ENCODE measurements at places on chromosomes 7 and 10.

DNA sequence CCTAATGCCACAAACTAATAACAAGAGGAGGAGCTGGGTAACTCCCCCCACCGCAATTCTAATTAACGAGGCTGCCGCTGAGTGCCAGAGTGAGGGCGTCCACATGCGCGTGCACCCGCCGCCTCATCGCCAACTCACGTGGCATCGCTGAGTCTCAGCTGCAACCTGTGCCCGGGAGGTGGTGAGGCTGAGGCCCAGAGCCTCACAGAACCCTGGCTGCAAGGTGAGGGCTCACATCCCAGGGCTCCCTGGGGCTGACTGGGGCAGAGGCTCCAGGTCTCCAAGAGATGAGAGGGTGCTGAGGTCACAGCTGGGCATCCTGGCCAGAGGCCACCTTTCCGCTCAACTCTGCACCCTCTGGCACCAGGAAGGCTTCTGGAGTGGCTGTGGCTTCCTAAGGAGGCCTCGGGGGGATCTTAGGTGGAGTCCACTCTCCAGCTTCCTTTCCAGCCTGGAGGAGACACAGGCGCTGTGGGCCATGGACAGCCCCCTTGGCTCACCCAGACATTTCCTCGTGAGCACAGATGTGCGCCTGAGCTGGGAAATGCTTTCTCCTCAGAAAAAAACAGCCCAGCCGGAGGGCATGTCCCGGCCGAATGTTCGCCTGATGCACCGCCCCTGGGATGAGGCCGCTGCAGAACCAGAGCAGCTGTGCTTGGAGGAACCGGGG, 242.6 kb downstream of the MAD1L1 start:
- no peak for DNase-seq

DNA sequence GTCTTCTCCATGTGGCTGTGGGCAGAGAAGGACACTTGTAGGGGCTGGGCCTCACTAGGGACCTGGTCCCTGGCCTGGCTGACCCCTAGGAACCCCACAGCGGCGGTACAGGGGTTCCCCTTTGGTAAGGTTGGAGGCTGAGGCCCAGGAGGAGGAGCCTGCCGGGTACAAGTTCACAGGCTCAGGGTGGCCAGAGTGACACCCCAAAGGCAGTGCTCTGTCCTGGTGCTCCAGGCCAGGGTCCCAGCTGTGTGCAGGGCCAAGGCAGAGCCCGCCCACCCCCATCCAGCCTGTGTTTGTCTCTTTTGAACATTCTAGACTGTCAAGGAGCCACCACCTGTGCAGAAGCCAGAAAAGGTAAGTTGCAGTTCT, 23.3 kb downstream of the ANTXRL start:
- DNase-seq: no peak

DNA sequence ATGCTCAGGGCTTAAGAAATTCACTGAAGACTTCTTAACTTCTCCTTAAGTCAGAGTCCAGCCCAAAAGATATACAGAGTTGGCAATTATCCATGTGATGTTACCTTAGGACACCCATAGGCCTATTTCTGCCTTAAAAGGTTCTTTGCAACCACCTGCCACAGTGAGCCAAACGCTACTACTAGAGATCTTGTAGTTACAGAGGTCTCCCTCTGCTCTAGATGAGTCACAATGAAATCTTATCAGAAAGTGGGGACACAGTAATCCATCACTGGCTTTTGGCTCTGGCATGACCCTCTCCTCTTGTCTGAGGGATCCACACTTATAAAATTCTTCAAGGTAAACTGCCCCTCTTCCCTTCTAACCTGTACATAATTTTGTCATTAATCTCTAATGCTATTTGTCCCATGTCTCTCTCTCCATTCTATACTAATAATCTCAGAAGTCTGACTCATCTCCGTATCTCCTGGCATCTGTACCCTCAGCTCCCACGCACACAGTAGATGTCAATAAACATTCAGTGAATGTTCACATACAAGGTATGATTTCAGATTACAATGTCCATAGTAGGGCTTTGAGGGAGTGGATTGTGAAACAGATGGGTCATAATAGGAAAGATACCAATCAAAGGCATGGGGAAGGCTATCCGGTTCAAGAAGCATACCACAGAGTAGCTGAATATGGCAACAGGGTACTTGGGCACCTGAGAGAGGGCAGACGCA, 112.1 kb downstream of the SGMS1 start:
- no peak for DNase-seq

GRCh38 chr7:22115689-22116088, 170.0 kb upstream of the CDCA7L start:
- DNase-seq: no peak

DNA sequence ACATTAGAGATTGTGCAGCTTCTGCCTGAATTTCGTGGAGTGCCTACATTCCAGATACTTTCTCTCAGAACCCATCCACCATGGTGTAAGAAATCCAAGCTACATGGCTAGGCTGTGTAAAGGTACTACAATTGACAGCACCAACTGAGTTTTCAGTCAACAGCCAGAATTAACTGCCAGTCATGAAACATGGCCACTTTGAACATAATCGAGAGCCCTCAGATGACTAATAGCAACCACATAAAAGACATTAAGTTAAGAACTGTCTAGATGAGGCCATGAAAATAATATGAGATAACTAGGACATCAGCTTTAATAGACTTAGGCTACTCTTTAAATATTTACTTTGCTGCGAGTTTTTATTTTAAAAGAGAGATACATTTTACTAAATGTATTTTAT, 1106.8 kb upstream of the LRRTM3 start:
- DNase-seq: no peak

DNA sequence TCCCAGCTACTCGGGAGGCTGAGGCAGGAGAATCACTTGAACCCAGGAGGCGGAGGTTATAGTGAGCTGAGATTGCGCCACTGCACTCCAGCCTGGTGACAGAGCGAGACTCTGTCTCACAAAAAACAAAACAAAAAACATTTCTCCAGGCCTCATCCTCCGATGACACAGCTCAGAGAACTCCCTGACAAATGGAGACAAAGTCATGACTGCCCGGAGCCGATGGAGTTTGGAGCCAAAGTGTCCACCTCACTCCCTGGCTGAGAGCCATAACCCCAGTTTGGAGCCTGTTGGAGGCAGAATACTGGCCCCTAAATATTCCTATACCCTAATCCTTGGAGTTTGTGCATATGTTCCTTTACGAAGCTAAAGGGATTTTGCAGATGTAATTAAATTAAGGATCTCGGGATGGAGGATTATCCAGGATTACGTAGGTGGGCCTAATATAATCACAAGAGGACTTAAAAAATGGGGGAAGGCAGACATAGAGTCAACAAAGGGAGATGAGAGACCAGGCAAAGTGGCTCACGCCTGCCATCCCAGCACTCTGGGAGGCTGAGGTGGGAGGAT, 22.7 kb downstream of the SSC4D start:
- DNase-seq: no peak

GRCh38 chr7:143394777-143395176, 13.6 kb downstream of the ZYX start:
- DNase-seq: no peak

- no peak for DNase-seq
Observed at GRCh38 chr7:26195867-26196657, 4.5 kb downstream of the HNRNPA2B1 start.

- peak; percentile 10 for DNase-seq
Observed at GRCh38 chr10:129899276-129900130, 64.6 kb downstream of the EBF3 start.

DNA sequence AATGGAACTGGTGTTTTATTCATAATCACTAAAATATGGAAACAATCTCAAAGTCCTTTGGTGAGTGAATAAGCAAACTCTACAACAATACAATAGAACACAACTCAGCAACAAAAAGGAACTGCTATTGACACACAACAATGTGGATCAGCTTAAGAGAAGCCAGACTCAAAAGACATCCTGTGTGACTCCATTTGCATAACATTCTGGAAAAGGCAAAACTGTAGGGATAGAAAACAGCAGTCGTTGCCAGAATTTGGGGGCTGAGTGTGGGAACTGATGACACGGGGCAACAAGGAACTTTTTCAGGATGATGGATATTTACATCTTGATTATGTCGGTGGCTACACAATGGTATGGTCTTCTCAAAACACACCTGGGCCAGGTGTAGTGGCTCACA, 32.4 kb upstream of the SVIL start:
- no peak for DNase-seq

DNA sequence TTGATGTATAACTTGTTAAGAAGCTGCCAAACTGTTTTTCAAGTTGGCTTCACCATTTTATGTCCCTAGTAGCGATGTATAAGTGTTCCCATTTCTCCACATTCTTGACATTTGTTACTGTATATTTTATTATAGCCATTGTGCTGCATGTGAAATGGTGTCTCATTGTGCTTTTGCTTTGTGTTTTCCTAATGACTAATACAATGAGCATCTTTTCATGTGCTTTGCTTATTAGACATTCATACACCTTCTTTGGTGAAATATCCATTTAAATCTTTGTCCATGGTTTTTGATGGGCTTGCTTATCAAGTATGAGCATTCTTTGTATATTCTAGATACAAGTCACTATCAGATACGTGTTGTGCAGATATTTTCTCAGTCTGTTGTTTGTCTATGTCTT, 203.0 kb downstream of the CCSER2 start:
- no peak for DNase-seq

- no peak for DNase-seq
Observed at GRCh38 chr10:120172356-120172755, 279.8 kb downstream of the SEC23IP start.

- DNase-seq: no peak
Observed at GRCh38 chr7:106269254-106269961, 15.4 kb downstream of the NAMPT start.

- DNase-seq: no peak
Observed at GRCh38 chr10:132371641-132372081, 25.3 kb upstream of the PWWP2B start.

DNA sequence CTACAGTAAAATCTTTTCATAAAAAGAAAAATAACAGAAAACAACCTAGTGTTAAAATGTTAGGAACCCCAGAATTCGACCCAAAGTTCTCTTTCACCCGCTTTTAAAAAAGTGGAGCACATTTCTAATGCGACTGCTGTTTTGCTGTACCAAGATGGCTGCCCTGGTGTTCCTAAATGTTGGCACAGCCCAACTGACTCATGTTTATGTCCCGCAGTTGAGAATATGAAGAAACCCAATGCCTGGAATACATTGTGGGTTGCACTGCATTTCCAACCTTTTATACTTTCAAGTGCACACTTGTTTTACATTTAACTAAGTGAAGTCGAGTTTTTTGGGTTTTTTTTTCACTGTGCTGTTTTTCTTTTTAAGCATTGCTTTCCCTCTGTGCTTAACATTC, 944 bp downstream of the STEAP1B start:
- DNase-seq: no peak

GRCh38 chr7:135291809-135292253, 58.2 kb downstream of the STRA8 start:
- no peak for DNase-seq

DNA sequence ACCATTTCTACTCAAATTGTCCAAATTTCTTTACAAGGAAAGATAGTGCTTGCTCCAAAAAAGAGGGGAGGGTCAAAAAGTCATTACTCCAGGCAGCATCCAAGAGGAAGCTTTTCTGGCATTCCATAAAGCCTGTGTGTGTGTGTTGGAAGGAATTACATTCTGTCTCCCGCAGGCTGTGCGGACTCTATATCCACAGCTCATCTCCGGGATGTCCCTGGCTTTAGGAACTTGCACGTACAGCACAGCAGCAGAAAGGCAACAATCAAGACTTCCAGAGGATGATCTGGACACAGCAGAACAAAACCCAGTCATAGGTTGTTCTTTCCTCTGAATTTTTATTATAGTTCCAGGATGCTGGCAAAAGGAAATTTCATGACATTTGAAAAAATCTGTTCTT, 94.8 kb downstream of the ITIH5 start:
- no peak for DNase-seq

GRCh38 chr7:144403102-144403501, 391 bp downstream of the NOBOX start:
- no peak for DNase-seq

- DNase-seq: no peak
Observed at GRCh38 chr10:4219901-4220300, 434.9 kb upstream of the KLF6 start.

- no peak for DNase-seq
Observed at GRCh38 chr10:101027106-101027720, 3.7 kb downstream of the PDZD7 start.

DNA sequence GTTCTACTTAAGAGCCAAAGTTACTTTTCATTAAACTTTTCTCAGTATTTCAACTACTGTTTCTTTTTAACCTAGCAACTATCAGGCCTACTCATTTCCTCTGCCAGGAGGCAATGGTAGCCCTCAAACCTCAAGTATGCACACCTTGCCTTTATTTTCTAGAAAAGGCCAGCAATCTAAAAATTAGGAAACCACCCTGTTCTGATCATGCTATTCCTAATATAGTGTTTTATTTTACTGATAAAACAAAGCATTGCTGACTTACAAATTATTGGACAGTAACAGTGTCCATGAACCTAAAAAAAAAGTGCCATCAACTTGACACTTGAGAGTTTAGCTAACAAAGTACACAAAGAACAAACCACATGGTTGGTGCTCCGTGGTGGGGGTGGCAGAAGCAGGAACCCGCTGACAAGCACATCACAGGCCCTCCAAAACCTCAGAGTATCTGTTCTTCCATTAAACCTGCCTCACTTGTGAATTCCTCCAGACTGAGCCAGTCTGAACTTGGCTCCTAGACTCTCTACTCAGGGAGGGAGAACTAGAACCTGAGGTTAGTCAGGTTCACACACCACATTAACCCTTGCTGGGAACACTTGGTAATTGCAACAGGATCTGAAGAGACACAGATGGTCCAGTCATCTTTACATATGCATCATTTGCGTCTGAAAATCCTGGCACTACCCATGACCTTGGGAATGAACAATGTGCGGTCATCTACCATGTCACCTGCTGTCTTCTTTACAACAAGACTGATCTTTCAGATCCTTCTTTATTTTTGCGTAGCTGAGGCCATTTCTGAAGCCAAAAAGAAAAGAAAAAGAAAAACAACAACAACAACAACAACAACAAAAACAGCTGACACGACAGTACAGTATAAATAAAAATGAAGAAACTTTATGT, 31.9 kb downstream of the PIP4K2A start:
- no peak for DNase-seq

DNA sequence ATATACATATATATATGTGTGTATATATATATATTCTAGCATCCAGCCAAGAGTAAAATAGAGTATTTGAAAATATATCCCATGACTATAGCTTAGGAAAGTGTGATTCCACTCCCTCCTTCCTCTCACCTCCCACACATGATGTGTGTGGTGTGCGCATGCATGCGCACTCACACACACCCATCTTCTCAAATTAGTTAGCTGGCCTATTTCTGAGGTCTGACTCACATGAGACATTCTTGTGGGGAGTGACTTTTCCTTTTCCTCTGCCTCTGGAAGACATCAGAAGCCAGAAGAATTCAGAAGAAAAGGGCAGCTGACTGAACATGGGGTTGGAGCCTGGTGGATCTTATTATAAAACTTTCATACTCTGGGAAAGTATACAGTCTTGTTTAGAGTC, 793.5 kb upstream of the ZNF722 start:
- DNase-seq: no peak

- DNase-seq: peak; percentile 50
Observed at GRCh38 chr10:54800741-54801421, at the start of gene PCDH15. Gene PCDH15 (minus strand): TSS chr10:54801231. CDS start chr10:54664262, 136,969 bp downstream.

All from globus pallidus (tissue), 1 donor.